ENCODE measurements at places on chromosomes 4 and X.
A peak's percentile ranks its signal among the peaks of the same experiment; 100 is the strongest.

- DNase-seq: no peak
Observed at GRCh38 chrX:86455495-86455894, 307.2 kb downstream of the DACH2 start.

DNA sequence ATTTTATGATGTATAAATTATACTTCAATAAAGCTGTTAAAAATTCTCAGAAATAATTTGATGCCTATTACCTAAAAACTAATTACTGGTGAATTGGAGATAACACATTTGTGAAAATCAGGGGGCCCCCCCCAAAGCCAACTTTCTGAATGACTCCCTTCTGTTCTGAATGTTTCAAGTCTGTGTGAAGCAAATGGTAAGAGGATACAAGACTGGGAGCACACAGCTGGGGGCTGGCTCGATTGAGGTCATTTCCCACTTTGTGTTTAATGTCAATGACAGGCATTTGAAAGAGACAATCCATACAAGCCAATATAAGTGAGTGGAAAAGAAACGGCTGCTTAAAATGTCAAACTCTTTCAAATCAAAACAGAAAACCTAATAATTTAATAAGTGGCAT, 155.8 kb downstream of the SH2D1A start:
- DNase-seq: no peak

GRCh38 chrX:63686878-63687714, 97.9 kb downstream of the ARHGEF9 start:
- peak; percentile 34 for DNase-seq

DNA sequence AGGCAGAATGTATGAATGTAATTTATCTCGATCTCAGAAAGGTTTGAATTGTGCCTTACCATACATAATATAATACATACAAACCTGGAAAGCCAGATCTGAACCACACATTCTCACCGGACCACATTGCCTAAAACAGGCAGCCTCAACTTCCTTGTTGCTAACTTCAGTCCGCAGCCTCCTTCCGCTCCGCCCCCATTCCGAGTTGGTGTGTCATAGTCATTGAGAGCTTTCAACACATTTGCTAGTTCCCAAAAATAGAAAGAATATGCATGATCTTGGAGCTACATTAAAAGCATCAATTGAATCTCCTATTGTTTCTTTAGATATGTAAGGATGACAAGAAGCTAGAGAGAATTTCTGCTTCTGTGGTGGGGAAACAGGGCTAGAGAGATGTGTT, 127.2 kb downstream of the ARHGEF9 start:
- no peak for DNase-seq

- no peak for DNase-seq
Observed at GRCh38 chr4:122218762-122219161, 66.6 kb downstream of the BLTP1 start.

- no peak for DNase-seq
Observed at GRCh38 chrX:129968968-129969367, 13.5 kb upstream of the BCORL1 start.
